ENCODE measurements at places on chromosomes 7 and 10.

DNA sequence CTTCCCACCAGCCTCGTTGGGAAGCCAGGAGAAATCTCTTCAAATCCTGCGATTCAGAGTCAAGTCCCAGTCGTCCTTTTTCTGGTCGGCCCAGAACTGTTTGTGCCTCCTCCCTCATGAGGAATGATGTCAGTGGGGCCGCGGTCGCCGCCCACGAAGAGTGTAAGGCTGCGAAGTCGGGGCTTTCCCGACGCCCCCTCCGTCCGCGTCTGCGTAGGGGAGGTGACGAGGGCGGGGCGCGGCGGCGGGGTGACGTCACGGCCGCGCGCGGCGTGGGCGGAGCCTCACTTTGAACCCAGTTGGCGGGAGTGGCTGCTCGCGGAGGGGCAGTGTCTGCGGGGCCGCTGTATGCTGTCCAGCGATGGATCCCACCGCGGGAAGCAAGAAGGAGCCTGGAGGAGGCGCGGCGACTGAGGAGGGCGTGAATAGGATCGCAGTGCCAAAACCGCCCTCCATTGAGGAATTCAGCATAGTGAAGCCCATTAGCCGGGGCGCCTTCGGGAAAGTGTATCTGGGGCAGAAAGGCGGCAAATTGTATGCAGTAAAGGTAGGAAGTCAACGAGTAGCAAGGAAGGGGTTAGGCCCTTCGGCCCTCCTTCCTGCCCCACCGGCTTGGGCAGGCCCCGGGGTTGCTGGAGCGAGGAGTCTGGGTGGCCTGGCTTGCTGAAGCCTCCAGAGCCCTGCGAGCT lies at the start of gene MASTL:
Gene MASTL, plus strand, starts transcription at position 287 of the 689 bp plus-strand sequence. Its CDS starts 75 bp downstream, at position 362.
- peak; percentile 94 for DNase-seq

GRCh38 chr10:72704117-72704516 lies 12.2 kb downstream of the MCU start:
- DNase-seq: no peak

GRCh38 chr10:126221874-126222273 lies 166.4 kb downstream of the ADAM12 start:
- no peak for DNase-seq

GRCh38 chr10:58909881-58910280 lies 266.6 kb upstream of the PHYHIPL start:
- no peak for DNase-seq

- DNase-seq: no peak
These were observed 199.2 kb upstream of the KIAA1217 start for GRCh38 chr10:24009736-24010135.

DNA sequence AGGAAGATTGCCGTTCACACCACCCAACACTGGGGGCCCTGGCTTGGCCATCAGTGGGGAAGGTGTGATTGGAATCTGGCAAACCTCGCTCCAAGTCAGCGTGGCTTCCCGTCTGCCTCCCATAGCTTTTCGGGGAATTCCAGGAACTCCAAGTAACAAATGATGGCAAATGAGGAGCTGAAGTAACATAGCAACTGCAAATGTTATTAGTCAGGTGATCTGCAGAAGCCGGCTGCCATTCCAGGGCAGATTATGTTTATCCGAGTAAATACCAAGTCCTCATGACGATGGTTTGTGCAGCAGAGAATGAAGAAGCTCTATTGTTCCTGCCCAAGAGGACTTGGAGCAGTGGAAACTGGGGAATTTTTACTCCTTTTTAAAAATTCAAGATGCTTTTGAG lies 270.5 kb upstream of the PODXL start:
- no peak for DNase-seq

DNA sequence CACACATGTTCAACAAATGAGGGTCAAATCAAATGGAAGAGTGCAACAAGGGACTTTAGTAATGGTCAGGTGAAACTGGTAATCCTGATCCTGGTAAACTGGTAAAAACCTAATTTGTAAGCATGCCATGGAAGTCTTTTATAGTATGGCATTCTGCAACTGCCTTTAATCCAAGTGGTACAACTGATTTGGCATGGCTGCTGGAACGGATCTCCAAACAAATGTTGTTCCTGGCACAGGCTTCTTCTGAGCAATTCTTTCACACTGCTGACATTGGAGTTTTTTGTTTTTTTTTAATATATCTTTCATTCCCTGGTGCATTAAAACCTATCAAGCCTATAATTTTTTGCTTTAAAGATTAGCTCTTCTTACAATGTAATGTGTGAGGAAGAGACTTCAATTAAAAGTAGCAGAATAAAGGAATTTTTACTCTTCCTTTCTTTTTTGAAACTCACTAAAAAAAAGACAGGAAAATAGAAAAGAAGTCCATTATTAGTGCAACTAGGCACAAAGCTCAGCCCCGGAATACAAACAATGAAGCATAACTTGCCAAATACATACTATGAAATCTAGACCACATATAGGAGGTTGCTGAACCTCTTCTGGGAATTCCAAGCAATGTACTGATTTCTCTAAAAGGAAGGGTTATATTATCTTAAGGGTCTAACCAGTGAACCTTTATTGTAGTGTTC lies 79.3 kb upstream of the OIT3 start:
- DNase-seq: no peak

DNA sequence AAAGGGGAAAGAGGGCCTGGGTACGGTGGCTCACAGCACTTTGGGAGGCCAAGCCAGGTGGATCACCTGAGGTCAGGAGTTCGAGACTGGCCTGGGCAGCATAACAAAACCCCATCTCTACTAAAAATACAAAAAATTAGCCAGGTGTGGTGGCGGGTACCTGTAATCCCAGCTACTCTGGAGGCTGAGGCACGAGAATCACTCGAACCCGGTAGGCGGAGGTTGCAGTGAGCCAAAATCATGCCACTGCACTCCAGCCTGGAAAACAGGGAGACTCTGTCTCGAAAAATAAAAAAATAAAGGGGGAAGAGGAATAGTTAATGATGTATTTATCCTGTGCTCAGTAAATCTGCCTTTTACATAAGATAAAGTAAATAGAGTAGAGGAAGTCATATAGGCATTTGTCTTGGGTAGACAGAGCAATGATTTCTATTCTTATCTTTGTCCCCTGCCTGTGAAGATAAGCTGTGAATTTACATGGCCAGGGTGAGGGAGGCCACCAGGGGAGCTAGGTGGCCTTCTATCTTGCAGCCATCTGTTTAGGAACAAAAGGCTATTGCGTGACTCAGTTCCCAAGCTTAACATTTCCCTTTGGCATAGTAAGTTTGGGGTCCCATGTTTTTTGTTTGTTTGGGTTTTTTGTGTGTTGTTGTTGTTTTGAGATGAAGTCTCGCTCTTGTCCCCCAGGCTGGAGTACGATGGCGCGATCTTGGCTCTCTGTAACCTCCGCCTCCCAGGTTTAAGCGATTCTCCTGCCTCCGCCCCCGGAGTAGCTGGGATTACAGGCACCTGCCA lies 73.2 kb upstream of the GTF2I start:
- DNase-seq: no peak

GRCh38 chr10:72298592-72299519 lies 25.1 kb downstream of the DDIT4 start:
- DNase-seq: no peak

DNA sequence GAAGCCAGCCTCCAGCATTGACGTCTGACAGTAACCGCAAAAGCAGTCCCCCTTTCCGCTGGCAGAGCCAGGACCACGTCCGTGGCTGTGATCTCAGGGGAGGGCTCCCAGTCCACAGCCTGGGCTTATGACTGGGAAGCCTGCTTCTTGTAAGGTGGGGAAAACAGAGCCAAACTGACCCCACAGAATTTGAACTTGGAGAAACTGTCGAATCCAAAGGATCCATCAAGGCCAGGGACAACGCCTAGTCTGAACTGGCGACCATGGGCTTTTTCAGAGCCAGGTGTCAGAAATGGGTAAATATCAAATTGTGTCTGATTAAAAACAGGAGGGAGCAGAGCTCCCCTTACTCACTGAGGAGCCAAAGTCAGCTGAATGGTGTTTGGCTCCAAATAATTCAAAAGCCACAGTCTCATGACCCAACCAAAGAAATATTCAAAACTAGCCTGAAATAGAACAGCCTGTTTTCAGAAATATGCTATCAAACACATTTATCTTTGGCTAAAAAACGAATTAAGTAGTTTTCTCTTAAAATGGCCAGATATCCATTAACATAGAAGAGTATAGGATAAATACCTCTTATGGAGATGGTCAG lies 751.4 kb upstream of the GALNT17 start:
- DNase-seq: no peak

- no peak for DNase-seq
These were observed 1631.5 kb upstream of the LRRTM3 start for GRCh38 chr10:65294329-65294728.

DNA sequence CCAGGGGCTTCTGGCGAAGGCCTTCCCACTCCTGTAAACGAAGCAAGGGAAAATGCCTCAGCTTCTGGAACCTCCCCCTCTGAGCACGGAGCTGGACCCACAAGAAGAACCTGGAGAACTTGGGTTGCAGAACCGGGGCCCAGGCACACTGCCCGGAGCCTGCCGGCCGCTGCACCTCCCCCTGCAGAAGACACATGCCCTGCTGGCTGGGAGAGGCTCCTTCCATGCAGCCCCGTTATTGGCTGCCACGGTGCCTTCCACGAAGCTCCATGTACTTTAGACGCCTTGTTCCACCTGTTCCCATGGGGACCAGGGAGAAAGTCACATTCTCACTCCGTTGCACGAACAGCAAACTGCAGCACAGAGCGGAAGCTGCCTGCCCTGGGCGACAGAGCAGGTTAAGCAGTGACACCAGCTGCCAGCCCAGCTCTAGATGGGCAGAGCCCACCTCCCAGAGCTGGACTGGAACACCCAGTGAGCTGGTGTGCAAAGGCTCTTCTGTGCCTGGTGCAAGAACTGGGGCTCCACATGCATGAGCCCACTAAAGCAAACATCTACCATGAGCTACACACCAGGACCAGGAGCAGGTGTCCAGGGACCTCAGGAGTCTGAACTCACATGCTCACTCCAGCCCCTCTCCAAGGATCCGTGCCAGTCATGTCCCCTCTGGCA lies 70.1 kb downstream of the TNS3 start:
- DNase-seq: no peak

GRCh38 chr10:67839951-67840350 lies 2.0 kb upstream of the DNAJC12 start:
- no peak for DNase-seq

DNA sequence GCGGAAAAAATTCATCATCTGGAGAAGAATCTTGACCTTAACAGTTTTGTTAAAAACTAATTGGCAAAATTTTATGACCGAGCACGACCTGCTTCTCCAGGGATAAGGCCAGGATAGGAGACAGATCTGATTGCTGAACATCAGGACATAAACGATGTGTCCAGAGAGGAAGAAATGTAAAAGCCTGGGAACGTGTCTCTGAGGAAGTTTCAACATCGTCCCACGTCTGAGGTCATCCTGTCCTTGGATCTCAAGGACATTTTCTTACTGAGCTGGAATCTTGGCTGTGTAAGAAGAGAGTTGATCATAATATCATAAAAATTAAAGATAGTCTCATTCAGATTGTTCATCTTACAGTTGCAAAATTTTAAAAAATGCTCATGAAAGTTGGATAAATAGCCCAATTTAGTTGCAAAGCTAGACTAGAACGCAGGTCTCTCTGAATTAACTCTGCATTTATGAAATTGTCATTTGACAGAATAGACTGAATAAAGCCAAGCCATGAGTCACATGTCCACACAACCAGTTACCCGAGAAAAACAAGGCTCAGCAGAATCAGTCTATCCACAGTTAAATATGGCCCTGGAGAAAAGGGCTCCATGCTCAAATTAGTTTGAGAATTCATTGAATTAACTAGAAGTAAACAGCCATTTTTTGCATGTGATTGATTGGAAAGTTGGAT lies 120.0 kb upstream of the EGFR start:
- DNase-seq: no peak

DNA sequence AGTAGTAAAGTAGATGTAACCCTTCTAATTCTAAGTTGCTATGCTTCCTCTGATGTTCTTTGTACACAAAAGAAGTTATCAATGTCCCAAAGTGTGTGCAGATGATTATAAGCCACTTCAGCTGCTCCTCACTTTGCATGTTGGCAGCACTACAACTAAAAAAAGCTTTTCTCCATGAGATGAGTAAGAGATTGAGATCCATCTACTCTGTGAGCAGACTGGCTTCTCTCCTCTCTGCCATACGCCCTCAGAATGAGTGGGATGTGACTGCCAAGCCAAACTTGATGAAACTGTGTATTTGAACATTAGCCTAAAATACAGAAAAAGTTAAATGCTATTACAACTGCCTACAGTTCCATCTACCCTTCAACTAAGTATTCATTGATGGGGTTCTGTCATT lies 102.9 kb upstream of the ETV1 start:
- DNase-seq: no peak

All from CD4-positive, alpha-beta T cell treated with Interleukin-15 for 4 hours (primary cell).